ENCODE measurements at places on chromosomes 6 and 20.

DNA sequence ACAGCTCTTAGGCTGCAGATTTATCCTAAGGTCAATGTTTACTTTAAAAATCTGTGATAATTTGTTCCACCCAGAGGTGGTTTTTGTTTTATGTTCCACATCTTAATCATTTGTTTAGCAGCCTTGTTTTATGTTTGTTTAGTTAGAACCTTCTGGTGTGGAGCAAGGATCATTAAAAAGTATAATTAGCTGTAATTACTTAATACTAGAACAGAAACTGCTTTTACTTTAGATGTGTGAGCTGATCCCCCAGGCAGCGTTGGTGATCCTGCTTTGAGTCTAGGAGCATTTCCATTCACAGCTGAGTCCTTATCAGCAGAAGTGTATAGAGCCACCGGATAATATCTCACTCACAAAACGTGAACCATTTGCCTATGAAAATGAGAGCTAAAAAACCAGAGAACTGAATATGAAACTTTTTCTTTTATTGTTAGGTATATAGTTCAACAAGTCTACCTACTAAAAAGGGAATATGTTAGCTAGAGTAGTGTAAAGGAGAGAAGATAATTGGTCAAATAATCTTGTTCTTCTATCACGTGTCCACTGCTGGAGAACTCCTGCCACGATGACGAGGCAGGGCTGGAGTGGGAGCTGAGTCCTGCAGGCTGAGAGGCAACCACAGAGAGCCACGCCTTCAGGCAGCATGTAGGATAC, 78.5 kb downstream of the TRMT11 start:
- DNase-seq = no peak

DNA sequence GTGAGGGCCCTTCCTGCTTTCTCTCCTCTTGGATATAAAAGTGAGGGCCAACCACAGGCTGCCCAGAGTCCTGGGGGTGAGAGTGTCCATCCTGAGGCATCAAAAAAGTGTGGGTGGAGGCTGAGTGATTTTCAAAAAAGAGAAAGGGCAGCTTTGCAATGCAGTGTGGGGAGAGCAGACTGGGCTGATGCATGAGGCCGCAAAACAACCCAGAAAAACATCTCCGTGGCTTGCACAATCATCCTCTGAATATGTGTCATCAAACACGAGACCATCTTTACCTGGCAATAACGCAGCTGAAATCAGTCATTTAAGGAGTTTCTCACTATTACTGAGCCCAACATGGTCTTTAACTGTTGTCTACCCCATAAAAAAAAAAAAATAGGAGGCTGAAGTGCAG, 191.2 kb upstream of the SOX4 start:
- no peak for DNase-seq

- DNase-seq = no peak
Measured at GRCh38 chr20:57397693-57398108, 6.5 kb downstream of the RBM38 start.

DNA sequence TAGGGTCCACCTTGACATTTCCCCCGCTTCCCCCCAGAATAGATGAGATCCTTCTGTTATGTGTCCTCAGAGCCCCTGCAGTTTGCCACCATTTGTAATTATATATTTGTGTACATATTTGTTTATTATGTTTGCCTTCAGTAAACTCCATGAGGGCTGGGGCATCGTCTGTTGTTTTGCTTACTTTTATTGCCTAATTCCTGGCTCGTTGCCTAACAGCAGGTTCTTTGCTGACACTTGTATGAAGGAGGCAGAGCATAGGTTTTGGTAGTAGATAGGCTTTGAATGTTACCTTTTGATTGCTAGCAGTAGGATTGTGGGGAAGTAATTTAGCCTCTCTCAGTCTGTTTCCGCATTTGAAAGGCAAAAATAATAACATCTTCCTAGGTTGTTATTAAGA, 9.9 kb downstream of the MAP3K4 start:
- DNase-seq = no peak

- peak; percentile 68 for DNase-seq
Measured at GRCh38 chr20:44471481-44471882, 4.2 kb upstream of the TTPAL start.

DNA sequence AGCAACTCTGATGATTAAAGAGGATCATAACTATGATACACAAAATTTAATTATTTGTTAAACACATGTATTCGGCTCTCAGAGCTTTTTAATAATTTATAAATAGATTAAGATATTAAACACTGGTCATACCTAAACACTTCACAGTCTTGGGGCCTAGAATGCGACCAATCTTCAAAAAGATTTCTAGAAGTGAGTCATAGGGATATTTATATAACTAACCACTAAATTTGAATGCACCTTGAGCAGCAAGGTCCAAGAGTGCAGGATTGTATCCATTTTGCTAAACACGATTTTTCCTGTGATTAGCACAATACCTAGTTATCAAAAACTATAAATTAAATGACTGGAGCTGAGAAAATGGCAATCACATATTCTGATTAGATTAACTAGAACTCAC, 709.3 kb downstream of the EPHA7 start:
- DNase-seq = no peak

GRCh38 chr20:51176876-51177275, 154.0 kb upstream of the KCNG1 start:
- peak; percentile 79 for DNase-seq

GRCh38 chr20:53806683-53807401, 213.2 kb upstream of the ZNF217 start:
- no peak for DNase-seq

- no peak for DNase-seq
Measured at GRCh38 chr20:45432294-45432693, 16.4 kb downstream of the PIGT start.

- no peak for DNase-seq
Measured at GRCh38 chr6:36268478-36269275, 1.2 kb upstream of the PNPLA1 start.

DNA sequence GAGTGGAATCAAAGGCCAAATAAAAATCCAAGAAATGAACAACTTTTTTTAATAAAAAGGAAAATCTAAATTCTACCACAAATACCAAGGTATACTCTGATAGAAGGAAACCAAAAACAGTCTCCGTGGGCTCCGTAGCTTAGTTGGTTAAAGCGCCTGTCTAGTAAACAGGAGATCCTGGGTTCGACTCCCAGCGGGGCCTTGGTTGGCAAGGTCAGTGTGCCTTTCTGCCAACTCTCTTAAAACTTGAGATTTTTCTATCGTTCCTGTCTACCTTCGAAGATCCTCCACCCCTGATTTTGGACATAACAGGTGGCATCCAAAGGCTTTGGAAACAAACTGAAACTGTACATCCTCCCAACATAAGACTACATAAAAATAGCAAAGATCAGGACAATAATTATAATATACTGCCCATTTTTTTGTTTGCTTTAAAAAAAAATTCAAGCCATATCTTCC, 197.9 kb downstream of the TRIM27 start:
- DNase-seq = peak; percentile 84

- no peak for DNase-seq
Measured at GRCh38 chr6:79157961-79158644, 76.4 kb downstream of the HMGN3 start.

DNA sequence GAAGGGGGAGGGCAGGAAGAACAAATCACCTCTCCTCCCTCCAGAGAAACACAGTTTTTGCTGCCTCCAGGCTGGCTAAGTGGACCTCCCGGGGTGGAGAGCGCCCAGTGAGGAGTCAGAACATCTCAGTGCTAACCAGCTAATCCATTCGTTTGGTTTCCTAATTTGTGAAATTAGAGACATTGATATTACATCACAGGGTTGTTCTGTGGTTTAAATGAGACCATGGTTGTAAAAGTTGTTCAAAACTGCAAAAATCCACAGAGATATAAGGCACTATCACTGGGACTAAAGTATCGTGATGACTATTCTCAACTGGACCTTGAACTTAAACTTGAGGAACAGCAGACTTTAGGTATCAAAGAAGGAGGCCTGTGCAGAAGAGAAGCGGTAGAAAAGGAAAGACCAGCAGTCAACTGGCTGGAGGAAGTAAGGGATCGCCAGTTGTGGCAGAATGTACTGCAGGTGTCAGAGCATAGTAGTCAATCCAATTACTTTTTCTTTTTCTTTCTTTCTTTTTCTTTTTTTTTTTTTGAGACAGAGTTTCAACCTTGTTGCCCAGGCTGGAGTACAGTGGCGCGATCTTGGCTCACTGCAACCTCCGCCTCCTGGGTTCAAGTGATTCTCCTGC, 33.9 kb downstream of the RIPOR2 start:
- no peak for DNase-seq

GRCh38 chr6:82957171-82957867, 108.3 kb downstream of the UBE3D start:
- no peak for DNase-seq

DNA sequence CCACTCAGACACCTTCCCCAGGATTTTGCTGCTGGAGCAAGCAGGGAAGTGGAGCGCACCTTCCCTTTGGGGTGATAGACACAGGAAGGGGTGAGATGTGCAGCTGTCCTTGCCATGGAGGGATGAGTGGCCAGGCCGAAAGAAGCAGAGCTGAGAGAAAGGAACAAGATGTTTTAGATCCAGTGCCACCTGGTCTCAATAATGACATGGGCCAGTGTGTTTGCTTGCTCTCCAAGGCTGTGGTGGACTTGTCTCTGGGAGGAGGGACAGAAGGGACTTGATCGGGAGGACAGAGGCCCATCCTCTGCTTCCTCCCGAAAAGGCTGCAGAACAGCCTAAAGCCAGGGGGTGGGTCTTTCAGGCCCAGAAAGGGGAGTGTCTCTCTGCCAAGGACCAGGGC, 61.7 kb upstream of the CCDC167 start:
- no peak for DNase-seq

- DNase-seq = no peak
Measured at GRCh38 chr6:143247586-143247985, 186.9 kb downstream of the AIG1 start.

GRCh38 chr6:38348371-38348770, 291.4 kb downstream of the BTBD9 start:
- DNase-seq = peak; percentile 39

DNA sequence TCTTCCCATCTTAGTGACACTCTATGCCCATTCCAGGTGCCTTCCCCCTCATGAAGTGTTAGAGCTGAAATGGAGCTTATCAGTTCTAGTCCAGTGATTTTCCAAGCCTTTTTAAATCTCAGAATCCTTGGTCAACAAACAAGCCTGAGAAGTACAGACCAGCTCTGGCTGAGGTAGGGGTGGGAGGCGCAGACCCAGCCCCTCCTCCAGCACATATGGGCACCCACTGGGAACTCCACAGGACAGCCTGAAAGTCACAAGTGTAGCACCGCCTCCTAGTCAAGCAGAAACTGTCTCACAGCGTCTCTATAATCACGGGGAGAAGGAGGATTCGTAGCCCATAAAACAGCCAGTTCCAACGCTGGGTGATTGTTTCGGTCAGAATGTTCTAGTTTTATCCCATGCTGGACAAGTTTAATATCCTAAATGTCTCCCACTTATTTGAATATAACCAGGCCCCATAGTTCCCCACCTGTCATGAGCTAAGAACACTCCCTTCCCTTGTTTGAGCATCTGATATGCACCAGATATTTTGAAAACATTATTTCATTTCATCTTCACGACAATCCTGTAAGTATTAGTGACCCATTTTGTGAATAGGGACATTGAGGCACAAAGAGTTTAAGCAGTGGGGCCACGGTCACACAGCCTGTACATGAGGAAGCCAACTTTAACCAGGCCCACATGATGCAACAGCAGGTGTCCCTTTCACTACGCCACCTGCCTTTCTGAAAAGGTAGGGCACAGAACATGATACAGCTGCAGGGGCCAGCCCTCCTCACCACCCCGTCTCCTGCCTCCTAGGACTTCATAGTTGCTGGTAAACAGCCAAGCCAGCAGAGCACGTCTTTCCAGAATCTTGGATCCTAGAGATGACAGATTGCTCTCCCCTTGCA, 40.1 kb downstream of the TRAF3IP2 start:
- no peak for DNase-seq

- DNase-seq = no peak
Measured at GRCh38 chr6:41732591-41733359, 2.6 kb downstream of the TFEB start.

DNA sequence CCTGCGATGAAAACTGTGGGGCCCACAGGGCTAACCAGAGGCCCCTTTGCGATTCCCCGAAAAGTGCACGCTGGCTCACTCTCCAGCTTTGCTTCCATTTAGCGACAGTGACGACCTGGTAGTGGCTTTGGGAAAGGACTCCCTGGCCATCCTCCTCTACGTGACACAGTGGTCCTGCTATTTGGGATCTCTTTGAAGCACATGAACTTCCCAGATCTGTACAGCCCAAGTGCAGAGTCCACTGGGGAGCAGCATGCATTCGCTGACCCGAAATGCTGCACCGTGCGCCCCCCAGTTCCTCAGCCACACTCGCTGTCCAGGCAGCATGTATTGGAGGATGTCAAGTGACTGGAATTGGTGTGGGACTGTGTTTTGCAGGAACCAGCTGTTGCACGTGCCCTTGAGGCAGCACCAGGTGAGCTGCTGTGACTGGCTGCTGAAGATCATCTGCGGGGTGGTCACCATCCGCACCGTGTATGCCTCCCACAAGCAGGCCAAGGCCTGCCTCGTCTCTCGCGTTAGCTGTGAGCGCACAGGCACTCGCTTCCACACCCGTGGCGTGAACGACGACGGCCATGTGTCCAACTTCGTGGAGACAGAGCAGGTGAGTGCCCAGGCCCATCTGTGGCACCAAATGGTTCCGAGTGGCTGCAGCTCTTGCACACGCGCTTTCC, 51.6 kb downstream of the SYNJ2 start:
- DNase-seq = no peak

GRCh38 chr20:10585308-10585707, 88.5 kb downstream of the JAG1 start:
- no peak for DNase-seq

GRCh38 chr6:41367700-41368099, 32.3 kb downstream of the NCR2 start:
- DNase-seq = peak; percentile 82

DNA sequence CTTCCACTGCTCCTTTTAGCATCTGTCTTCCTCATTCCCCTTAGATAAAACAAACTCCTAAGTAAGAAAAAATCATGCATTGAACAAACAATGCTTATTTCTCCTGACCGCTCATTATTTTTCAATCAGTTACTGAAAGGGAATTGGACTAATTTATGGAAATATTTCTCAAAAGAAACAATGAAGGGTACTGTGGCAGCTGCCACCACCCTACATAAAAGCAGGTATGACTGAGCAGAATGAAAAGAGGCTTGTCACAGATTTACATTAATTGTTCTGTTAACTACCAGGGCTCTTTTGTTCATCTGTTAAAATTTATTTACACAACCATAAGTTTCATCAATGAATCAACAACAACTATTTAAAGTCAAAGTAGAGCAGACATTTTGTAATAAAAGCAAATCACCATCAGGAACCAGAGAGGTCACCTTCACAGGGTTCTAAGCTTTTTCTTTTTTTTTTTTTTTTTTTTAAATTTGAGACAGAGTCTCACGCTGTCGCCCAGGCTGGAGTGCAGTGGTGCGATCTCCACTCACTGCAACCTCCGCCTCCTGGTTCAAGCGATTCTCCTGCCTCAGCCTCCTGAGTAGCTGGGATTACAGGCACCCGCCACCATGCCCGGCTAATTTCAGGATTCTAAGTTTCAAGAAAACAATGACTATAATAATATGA, 204.0 kb downstream of the PTPRK start:
- no peak for DNase-seq

DNA sequence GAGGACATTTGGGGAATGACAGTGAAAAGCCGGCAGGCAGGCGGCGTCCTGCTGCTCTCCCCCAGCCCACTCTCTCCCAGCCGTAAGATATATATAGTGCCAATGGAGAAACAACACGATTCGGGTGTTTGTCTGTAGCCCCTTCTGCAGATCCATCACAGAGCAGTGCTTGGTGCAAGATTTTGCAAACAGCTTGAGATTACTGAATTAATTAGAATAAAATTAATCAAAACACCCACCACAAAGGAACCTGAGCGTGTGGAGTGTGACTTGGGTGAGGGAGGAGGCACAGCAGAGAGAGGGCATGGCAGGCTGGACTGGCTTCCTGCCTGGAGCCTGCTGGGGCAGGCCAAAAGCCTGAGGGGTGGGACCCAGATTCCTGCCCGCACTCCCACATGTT, 28.8 kb upstream of the CCDC167 start:
- DNase-seq = no peak

All from SK-MEL-5 (cell line).